Transverse colon (tissue), 4 donors: ENCODE measurements at places on chromosomes 4 and X.
A peak's percentile ranks its signal among the peaks of the same experiment; 100 is the strongest.

GRCh38 chr4:89171176-89171805 lies 60.0 kb downstream of the TIGD2 start:
- DNase-seq, result no peak

DNA sequence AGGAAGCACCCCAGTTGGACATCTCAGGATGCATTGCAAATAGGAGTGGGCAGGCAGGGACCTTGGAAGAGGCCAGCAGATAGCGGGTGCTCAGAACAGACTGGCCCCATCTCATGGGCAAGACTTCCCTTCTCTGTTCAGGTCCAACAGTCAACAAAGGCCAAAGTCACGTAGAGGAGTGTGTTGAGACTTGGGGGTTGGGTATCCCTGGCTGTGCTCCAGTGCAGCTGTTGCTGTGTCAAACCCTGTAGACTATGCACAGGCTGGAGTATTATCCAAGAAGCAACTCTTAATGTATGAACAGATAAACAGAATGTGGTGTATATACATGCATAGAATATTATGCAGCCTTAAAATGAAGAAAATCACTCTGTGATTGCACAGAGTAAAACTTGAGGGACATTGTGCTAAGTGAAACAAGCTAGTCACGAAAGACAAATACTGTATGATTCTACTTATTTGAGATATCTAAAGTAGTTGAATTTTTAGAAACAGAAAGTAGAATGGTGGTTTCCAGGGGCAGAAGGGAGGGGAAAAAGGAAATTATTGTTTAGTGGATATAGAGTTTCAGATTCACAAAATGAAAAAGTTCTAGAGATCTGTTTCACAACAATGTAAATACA lies 192.1 kb upstream of the LCORL start:
- no peak for DNase-seq

DNA sequence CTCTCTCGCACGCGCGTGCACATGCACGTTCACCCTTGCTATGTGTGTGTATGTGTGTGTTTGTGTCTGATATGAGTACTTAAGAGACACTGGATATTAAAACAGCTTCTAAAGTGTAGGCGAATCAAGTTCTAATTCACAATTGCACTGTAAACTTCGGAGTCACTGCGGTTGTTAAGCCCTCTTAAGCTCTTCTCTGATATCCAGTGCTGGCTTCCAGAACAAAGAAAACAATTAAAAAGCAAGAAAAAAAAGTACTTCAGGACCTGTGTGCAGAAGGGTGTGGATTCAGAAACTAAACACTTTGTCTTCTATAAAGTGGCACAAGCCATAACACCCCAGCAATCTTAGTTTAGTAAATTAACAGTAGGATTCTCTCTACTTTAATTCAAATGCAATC lies 300.2 kb downstream of the PCDH7 start:
- no peak for DNase-seq

- no peak for DNase-seq
These were observed 492.6 kb downstream of the BCOR start for GRCh38 chrX:39605183-39605582.

- DNase-seq, result no peak
These were observed 24.3 kb upstream of the CD38 start for GRCh38 chr4:15753786-15754185.

DNA sequence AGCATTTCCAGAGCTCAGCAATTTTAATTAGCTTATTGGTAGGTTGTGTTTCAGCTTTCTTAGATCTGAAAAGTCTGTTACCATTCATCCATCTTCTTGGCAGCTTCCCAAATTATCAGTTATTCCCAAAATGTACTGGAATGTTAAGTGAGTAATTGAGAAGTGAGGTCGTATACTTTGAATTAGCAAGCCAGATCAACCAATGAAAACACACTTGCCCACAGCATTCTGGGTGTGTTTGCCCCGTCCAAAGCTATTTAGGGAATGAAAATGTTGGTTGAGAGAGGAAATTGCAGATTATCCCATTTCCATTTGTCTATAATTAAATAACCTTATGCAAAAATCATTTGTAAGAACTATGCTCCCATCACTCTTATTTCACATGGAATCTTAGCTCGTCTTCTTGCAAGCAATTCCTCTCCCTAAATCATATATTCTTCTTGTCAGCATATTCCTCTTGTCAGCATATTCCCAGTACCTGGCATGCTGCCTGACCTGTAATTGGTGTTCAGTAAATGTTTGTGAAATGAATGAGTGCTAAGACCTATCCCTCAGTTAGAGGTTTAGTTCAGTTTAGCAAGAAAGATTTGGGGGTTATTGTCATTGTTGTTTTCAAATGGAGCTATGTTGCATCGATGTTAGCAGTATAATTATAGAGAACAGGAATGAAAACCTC lies 23.3 kb upstream of the ANTXR2 start:
- no peak for DNase-seq

DNA sequence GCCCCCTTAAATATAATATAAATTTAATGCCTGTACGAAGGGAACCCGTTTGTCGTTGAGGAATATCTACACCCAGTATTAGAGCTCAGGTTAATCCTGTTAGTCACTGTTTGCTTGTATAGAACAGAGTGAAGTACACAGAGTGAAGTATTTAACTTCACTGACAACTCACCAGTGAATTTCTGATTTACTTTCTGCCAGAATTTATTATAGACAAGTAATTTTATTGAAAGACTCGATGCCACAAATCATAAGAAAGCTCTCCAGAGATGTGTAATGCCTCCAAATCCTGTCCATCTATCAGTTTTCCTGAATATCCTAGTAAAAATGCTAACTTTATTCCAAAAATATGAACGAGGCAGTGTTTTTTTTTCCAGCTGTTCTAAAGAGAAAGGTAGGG lies 1.6 kb downstream of the GAB1 start:
- DNase-seq, result no peak

GRCh38 chrX:3527811-3528210 lies 181.4 kb upstream of the MXRA5 start:
- DNase-seq, result no peak

GRCh38 chr4:83054928-83055327 lies 19.9 kb downstream of the COPS4 start:
- no peak for DNase-seq

GRCh38 chr4:1945124-1945895 lies 63.5 kb downstream of the NELFA start:
- DNase-seq, result no peak

DNA sequence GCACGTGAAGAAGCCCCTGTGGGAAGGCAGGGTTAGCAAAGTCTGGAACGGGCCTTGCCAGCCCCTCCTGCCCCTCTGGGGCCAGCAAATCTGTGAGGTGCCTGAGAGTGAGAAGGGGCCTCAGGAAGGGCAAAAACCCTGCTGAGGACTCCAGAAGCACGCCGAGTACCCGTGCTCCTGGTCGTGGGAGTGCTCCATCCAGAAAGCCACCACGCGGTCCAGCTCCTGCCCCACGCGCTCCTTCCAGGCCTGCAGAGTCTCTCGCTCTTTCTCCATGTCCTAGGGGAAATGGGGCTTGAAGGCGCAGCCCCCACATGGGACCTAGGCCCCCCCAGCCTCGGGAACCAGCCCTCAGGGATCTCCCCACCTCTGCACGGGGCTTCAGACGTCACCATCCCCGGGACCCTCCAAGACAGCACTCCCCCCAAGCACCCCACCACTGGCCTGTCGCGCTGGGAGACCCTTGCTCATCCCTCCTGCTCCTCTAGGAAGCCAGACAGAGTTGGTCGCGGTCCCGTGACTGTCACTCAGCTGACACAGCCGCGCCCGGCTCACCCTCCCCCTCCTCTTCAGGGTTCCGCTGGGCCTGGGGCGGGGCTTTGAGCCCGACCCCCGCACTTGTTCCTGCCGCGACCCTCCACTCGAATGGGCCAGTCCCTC lies at the start of gene RENBP:
Gene RENBP, minus strand, starts transcription at position 504 of the 660 bp plus-strand sequence. Its CDS starts 33 bp downstream, at position 471.
- DNase-seq, result peak; percentile 61

DNA sequence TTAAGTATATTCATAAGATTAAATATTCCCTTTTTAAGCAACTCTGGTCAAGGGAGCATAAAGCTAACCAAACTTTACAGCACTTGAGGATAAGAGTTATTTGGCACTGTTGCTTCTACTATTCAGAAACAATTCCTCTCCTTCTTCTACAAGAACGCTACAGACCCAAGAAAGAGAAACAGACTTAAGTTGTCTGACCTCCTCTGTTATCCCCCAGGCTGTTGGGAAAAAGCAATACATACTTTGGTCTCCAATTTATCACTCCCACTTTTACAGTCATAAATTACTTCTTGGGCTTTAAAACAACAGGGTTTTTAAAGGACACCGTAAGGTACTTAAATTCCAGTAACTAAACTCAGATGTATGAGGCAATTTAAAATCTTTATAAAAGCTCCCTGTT lies 147.4 kb downstream of the COL25A1 start:
- DNase-seq, result no peak

- DNase-seq, result no peak
These were observed 9.9 kb downstream of the CPEB2 start for GRCh38 chr4:15012017-15012788.

GRCh38 chr4:143581331-143581946 lies 67.9 kb downstream of the SMARCA5 start:
- DNase-seq, result no peak

DNA sequence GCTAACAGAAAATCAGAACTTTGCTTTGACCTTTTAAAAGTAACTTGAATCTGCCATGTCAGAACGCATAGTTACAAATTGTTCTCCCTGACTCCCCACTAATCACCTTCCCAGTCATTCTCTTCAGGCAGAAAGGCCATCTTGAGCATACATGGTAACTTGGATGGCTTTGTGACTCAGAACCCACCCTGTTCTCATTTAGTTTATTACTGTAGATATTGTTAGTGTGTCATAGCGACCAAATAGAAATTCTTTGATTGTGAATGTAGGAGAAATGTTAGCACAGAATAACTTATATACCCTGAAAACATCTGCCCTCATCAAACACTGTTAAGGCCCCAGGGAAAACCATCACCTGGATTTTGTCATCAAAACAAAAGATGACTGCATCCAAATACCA lies 382.0 kb downstream of the MAGEB5 start:
- no peak for DNase-seq

DNA sequence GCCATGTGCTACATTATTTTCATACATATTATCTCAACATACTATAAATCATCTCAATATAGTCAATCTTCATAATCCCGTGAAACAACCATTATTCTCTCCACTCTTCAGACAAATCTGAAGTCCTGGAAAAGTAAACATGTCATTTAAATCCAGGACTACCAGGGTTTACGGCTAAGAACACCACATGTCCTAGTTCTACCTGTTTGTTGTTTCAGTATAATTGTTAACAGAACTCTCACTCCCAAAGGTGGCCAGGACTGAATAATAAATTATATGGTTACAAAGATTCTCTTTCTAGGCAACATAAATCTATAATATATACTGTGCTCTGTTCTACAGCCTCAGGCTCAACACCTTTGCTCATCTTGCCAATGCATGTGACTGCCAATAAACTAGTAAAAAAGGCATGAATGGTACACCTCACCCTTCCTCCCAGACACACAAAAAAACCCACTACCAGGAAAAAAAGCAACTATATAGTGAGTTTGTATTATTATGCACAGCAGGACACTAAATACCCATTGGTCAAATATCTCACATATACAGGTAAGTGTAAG lies 20.1 kb downstream of the EIF4E start:
- DNase-seq, result no peak

DNA sequence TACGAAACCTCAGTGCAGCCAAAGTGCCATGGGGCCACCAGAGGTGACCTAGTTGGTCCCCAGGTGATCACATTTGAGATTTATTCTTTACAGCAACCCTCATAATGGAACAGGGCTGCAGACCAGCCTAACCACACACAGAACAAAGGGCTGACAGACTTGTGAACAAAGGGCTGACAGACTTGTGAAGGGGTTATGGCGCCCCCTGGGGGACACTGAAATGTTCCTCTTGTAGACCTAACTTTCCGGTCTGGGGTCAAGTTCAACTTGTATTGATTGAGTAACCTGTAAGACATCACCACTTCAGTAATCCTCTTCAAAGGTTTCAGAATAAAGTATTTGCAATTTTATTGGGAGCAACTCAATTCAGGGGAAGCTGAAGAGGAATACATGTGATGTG lies 175.9 kb upstream of the RPS6KA3 start:
- peak; percentile 90 for DNase-seq
